ENCODE measurements at places on chromosomes 6 and 20.

DNA sequence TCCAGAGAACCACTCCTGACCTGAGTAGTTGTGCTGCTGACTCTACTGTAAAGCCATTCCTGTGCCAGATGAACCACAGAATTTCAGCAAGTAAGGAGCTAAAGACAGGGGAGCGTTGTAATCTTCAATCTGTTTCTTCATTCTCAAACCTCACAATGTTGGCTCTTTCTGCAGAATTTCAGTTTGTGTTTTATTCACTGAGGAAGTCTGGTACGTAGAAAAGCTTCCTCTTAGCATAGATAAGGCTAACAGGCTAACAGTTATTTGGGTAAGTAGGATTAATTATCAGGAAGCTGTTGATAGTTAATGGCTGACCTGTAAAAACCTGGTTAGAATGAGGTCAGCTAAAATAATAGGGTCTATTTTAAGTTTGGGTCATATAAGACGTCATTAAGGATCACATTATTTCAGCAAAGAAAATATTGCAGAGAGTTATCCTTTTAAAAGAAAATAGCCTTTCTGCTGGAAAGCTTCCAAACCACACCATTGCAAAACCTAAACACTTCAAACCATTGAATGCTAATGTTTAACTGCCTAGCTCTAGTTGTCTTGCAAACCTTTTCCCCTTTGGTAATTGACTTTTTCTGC lies 14.1 kb upstream of the TENT5A start:
- no peak for DNase-seq

DNA sequence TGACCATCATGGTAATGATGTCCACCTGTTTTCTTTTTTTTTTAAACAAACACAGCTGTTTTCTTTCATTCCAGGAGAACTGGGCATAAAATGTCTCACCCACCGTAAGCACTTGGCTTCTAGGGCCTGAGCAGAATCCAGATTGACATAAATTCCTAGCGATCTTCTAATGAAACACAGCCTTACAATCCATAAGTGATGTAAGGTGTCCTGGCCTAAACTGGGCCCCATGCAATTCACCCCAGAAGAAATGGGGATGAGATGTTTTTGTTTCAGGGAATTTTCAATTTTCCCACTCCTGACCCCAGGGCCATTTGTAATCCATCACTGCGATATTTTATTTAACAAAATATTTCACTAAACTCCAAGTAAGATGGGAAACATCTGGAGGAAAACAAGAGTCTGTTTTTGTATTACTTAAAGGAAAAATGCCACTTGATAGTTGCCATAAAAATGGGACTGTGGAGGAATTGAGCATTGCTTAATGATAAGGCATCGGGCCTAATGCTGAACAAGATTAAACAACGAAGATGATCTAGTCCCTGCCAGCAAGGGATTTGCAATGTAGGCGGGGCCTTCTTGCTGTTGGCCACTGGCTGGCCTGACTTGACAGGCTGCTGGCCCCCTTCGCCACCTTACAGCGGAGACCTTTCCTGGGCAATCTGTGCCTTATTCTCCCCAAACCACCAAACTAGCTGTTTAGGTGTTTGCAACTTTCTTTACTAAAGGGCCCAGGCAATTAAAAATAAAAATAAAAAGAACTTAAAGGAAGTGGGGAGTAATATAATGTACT lies 183.7 kb downstream of the CD109 start:
- no peak for DNase-seq

GRCh38 chr6:44470746-44471145 lies 83.2 kb downstream of the CDC5L start:
- no peak for DNase-seq

DNA sequence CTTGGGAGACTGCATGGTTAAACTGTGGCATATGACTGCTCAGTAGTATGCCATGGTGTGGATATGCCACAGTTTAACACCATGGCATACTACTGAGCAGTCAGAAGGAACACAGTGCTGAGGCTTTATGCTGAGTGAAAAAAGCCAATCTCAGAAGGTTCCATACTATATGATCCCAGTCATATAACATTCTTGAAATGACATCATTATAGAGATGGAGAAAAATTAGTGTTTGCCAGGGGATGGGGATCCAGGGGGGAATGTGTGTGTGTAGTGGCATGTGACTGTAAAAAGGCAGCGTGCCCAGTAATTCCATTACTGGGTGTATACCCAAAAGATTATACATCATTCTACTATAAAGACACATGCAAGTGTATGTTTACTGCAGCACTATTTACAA lies 85.8 kb downstream of the FOXF2 start:
- no peak for DNase-seq

DNA sequence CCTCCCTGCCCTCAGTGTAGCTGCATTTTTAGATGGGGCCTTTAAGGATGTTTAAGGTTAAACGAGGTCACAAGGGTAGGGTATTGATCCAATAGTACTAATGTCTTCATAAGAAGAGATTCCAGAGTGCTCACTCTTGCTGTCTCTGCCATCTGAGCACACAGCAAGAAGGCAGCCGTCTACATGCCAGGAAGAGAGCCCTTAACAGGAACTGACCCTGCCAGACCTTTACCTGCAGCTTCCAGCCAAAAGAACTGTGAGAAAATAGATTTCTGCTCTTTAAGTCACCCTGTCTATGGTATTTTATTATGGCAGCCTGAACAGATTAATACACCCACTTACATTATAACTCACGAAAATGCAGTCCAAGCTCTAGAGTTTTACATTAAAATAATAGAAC lies 685.3 kb upstream of the MARCKS start:
- no peak for DNase-seq
